ENCODE measurements at places on chromosomes 2 and 18. TPM values are rescaled to one million over a fixed set of nuclear protein-coding genes. Genes with fewer than 3 reads are reported as not detected.

DNA sequence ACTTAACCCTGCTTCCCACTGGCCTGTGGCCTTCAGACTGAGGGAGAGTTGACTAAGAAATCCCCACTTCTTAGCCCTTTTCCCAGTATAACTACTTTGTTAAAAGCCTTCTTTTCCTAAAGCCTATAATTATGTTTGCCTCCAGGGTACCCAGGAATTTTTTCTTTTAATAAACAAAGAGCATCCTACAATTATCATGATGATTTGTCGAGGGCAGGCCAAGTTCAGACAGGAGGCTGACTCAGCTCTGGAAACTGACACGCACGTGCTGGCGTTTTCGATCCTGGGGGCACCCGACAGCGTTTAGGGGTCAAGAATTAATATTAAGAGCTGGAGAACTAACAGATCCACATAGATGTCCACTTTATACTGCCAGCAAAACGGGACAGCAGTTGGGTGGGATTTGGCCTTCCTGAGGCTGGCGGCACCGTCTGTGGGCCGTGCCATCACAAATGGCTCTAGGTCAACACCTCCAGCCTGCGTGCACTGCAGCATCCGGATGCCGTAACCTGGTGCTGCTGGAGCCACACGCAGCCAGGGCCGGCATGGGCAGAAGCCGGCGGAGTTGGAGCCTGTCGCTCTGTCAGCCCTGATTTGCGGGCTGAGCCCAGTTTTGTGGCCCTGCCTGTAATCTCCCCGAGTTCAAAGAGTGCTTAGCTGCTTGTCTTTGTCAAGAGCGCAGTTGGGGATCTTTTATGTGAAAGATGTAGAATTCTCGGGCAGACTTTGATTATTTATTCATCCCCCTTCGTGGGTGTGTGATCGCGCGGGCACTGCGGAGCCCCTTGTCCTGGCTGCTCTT lies 191.0 kb downstream of the GLI2 start:
- DNase-seq = no peak

GRCh38 chr2:38076152-38076709 lies 280 bp upstream of the CYP1B1 start:
- peak; percentile 77 for DNase-seq

DNA sequence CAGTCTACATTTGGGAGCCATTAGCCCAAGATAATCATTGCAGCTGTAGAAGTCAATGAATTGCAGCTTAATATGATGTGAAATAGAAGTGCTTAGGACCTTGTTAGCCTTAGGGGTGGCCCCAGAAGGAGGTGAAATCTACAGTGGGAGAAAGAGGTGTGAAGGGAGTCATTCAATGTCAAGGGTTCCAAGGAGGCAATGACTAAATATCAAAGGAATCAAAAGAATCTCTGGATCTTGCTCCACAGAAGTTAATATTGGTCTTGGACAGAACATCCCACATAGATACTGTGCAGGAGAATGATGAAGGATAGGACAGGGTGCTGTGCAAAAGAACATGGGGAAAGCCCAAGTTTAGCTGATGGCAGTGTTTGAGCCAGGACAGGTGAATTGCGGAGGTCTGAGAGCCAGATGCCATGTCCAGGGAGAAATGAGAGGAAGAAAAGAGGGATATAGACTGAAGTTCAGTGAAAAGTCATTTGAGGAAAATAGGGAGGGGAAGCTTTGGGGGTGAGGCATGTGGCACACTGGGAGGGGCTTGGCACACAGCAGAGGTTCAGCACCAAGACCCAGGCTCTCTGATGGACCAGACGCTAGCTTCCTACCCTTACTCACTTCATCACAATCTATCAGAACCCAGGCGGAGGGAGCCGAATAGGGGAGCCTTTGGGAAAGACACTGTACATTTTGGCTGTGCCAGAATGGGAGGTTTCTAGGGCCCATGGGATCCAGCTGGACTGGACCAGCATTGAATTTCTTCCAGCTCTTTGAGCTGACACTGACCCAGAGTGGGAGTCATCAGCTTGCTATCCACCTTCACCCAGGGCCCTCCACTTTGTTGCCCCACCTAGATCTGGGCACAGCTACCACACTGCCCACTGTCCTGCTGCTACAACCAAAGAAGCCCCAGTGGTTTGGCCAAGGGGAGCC lies 2.2 kb downstream of the IL1F10 start:
- DNase-seq = no peak

GRCh38 chr2:202790676-202791075 lies 80.9 kb downstream of the ICA1L start:
- no peak for DNase-seq

- DNase-seq = no peak
Measured at GRCh38 chr2:189285349-189285748, 105.8 kb upstream of the COL5A2 start.

GRCh38 chr2:41880561-41881243 lies 167.1 kb upstream of the PKDCC start:
- no peak for DNase-seq

GRCh38 chr2:171864357-171864985 lies 29.6 kb downstream of the SLC25A12 start:
- peak; percentile 14 for DNase-seq

DNA sequence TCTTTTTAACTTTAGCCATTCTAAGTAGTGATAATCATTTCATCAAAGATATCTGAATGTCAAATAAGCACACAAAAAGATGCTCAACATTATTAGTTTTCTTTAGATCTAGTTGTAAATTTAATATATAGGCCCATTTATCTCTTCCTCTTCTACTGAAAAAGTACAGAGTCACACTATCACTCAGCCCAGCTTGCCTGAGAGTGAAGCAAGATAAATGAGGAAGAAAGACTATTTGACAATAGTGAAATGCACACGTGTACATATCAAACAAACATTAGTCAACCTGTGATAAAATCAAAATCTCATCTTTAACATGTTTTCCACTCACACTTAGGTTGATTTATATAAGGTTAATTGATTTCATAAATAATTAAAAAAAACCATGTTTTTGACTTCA lies 83.5 kb upstream of the CCDC195 start:
- DNase-seq = no peak

- DNase-seq = no peak
Measured at GRCh38 chr18:66749481-66750035, 145.7 kb upstream of the CDH19 start.

- no peak for DNase-seq
Measured at GRCh38 chr2:201205515-201205849, 22.5 kb downstream of the CASP10 start.

DNA sequence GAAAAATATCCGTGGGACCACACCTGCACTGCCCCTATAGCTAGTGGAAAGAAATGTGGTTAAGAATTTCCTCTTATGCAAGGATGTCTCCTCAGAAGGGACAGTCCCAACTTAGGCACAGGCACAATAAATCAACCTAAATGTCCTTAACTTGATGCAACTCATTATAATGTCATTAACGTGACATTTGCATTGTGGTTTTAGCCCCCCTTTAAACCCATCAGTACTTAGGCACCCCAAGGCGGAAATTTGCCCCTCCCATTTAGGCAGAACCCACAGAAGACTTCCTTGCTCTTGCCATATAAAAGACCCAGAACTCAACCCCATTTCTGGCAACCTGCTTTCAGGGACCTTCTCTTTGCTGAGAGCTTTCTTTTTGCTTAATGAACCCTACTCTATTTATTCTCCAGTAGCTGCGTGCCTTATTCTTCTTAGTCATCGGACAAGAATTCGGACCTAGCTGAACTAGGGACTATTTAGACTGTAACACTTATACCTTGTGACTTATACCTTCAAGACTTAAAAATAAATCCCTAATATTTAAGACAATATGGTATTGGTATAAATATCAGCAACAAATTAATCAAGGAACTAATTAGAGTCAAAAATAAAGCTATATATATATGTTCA lies 1281.6 kb upstream of the TMEFF2 start:
- DNase-seq = no peak

GRCh38 chr2:72104821-72105588 lies 42.7 kb downstream of the CYP26B1 start:
- DNase-seq = no peak

DNA sequence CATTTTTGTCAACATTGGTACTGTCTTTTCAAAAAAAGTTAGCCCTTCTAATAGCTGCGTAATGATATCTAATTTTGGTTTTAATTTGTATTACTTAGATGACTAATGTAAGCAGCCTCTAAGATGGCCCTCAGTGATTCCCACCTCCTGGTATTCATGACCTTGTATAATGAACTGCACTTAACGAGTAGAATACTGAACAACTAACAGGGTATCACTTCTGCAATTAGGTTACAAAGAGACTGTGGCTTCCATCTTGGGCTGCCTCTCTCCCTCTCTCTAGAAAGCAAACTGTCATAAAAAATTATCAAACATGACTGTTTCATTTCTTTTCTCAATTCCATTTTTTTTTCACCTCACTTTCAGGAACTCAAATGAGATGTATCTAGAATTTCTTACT lies 120.9 kb downstream of the RNF152 start:
- DNase-seq = no peak

- no peak for DNase-seq
Measured at GRCh38 chr2:45010702-45011012, 1.4 kb upstream of the SIX2 start.

GRCh38 chr2:43233218-43234212 lies 7.1 kb upstream of the ZFP36L2 start:
- no peak for DNase-seq

- no peak for DNase-seq
Measured at GRCh38 chr2:132901661-132902060, 231.7 kb upstream of the LYPD1 start.

GRCh38 chr2:65353927-65354326 lies 78.5 kb downstream of the SPRED2 start:
- no peak for DNase-seq

GRCh38 chr18:58266291-58266690 lies 222.3 kb downstream of the NEDD4L start:
- no peak for DNase-seq

DNA sequence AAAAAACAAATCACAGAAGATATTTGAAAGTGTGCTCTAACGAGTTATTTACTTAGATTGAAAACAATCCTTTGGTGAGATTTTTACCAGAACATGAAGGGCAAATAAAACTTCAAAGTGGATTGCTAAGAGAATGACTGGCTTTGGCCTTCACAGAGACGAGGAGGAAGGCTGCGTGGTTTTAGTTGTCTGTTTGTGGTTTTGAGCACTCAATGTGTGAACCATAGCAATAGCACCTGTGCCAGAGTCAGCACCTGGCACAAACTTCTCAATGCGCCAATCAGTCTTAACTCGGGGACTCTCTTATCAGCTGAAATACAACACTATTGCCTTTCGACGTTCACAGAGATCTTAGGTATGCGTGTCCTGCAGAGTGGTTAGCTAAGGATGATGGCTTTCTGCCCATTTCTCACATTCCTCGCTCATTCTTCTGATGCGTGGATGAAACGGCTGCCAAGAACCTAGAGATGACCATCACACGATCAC lies 70.0 kb downstream of the MBP start:
- no peak for DNase-seq

DNA sequence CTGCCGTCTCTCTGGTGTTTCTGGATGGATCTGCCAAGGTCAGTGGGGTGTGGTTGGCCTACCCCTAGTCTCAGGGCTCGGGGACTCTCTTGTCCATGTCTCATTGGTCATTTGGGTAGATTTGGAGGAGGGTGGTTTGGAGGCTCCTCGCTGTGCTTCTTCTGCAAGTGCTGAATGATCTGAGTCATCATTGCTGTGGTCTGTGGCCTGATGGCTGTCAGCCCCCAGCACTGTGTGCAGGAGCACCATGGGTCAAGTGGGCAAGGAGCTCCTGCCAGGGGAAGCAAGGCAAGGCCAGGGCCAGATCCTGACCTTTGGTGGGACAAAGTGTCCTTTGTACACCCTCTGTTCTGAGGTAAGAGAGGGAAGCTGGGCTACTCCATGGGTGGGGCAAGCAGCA lies 221.8 kb downstream of the FHOD3 start:
- no peak for DNase-seq

Gene SP140L
- 14.7 TPM for total RNA-seq

Gene HMSD
- 0.38 TPM for total RNA-seq

Gene LOXL3
- 1.8 TPM for total RNA-seq

Gene EMILIN1
- total RNA-seq = 1.5 TPM

Gene CCDC178
- total RNA-seq = not detected

Gene GPR45
- not detected for total RNA-seq
